Head of caudate nucleus (tissue), 42 donors: ENCODE measurements at places on chromosomes 7 and 10.

DNA sequence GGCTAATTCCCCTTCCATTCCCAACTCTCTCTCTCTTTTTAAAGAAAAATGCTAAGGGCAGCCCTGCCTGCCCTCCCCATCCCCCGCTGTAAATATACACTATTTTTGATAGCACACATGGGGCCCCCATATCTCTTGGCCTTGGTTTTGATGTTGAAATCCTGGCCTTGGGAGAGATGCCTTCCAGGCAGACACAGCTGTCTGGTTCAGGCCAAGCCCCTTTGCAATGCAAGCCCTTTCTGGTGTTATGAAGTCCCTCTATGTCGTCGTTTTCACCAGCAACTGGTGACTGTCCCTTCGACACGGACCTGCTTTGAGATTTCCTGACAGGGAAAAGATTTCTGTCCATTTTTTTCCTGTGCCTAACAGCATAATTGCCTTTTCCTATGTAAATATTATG lies 3.0 kb downstream of the ADRA2A start:
- DNase-seq: no peak

GRCh38 chr7:28481091-28481926 lies 69.0 kb downstream of the CREB5 start:
- DNase-seq: no peak

GRCh38 chr10:30987463-30987862 lies 44.2 kb downstream of the ZNF438 start:
- DNase-seq: no peak

DNA sequence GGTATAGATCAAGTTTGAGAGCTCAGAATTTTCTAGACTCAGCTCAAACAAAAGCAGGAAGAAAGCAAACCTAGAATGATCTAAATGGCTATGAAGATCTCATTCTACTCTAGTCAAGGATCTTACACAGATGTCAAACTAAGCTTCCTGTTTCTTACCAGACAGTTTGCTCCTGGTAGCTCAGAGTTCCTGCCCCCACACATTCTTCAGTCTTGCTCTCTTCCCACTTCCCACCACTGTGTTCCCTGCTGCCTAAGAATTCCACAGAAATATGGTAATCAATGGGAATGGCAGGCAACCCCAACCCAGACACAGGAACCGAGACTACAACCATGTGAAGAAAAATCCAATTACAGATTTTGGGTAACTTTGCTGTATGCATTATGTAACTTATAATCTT lies 133.4 kb upstream of the PTN start:
- no peak for DNase-seq

GRCh38 chr7:107167483-107168232 lies 1.1 kb upstream of the HBP1 start:
- no peak for DNase-seq

DNA sequence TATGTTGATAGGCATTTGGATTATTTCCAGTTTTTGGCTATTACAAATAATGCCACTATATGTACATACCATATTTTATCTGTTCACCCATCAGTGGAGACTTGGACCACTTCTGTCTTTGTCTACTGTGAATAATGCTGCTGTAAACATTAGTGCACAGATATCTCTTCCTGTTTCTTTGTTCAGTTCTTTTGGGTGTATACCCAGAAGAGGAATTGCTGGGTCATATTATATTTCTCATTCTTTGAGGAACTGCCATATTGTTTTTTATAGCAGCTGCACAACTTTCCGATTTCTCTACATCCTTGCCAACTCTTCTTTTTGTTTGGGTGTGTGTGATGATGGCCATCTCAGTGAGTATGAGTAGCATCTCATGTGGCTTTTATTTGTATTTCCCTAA lies 218.0 kb downstream of the LRMDA start:
- DNase-seq: no peak

DNA sequence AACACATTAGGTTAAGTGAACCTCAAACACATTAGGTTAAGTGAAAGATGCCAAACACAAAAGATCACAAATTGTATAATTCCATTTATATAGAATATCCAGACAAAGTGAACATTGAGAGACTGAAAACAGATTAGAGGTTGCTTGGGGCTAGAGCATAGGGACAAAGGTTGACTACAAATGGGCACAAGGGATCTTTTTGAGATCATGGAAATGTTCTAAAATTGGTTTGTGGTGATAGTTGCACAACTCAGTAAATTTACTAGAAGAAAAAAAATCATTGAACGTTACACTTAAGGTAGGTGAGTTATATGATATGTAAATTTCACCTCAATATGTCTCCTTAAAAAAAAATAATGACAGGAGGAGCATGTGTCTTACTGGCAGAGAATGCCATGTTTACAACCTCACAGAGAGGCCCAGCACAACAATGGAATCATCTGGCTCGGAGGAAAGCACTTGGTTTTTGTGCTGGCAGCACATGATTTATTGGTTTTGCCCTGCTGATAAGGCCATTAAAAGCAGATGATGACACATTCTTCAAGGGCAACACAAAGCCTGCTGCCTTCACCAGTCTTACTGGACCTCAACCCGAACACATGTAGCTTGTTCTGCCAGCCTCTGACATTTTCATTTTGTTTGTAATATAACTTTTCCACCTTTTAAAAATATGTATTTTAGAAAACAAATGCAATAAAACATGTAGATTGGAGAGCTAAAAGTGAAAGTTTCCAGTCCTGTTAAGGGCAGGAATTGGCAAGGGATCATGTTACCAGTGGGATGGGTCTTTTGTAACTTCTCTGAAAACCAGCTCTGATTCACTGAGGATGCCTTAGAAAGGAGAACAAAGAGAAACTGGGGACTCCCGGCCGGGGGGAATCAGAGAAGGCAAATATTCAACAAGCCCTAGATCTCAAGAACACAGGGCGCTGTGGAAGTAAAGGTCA lies 11.9 kb upstream of the LMOD2 start:
- no peak for DNase-seq

DNA sequence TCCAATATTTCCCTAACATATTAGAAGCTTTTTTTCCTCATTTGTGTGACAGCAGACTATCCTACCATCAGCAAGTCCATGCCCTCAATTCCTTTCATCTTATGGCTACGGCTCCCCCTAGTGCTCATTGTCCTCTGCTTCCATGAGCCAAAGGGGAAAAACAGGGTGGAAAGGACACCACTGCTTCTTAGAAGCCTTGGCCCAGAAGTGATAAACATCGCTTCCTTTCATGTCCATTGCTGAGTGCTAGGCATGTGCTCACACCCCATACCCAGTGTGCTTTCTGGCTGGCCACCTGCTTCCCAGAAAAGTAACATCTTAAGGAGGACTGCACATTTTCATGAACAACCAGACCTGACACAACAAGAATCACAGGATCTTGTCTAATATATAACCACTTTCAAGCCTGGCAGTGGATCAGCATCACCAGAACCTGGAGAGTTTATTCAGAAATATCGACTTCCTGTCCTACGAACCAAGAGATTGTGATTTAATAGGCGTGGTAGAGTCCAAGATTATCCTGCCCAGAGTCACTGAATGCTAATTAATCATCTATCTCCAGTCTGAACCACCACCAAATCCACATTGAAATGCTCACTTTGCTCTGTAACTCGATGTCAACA lies 650.5 kb upstream of the SORCS1 start:
- DNase-seq: peak; percentile 69

- no peak for DNase-seq
Measured at GRCh38 chr7:158112571-158113320, 474.9 kb downstream of the PTPRN2 start.

DNA sequence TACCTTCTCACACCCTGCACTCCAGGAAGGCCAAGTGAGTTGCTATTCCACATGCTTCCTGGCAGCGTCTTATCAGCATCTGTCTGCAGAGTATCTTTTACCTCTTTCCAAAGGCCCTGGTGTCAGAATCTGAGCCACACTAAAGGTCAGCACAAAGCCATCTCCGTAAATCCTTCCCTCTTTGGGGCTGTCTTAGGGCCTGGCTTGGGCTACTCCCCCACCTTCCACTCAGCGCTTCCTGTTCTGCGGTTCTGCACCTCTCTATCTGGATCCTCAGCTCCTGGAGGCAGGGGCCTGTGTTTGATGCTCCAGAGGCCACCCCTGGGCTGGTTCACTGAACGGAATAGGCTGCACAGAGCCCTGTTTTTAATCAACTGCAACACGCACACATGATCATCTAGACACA lies 334.8 kb upstream of the GALNT17 start:
- DNase-seq: no peak

DNA sequence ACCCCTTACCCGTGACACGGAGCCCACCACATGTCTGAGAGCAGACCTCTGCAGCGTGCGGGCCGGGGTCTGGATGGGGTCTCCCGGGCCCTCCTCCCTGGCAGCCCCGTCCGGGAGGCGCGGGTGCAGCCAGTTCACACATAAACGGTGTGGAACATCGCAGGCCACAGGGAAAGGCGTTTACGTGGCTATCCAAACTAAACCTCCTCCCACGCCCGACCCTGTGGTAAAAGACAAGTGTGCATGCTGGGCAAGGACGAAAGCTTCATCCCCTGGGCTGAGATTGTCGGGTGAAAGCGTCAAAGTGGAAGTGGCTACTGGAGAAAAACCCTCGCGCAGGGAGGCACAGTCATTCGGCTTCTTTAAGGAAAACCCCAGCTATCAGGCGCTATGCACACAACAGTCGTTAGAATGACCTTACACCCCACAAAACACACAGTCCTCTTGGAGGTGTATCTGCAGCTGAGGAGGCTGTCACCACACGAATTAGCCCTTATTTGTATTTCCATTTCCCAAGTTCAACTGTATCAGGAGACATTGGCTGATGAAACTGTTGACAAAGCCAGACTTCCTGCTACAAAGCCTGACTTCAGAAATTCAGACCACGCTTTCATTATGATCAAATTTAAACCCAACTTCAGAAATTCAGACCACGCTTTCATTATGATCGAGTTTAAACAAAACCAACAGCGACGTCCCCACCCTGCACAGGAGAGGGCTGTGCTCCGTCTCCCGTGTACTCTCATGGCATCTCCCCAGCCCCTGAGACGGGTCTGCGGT lies 15.3 kb downstream of the GPER1 start:
- DNase-seq: no peak

- DNase-seq: no peak
Measured at GRCh38 chr7:47497367-47498096, 84.4 kb downstream of the TNS3 start.

- DNase-seq: no peak
Measured at GRCh38 chr7:98202367-98203195, 8.7 kb upstream of the BHLHA15 start.

GRCh38 chr7:99040104-99040958 lies 103.6 kb downstream of the SMURF1 start:
- DNase-seq: peak; percentile 77
